ENCODE measurements at places on chromosomes 5 and 9.

- DNase-seq, result peak; percentile 38
These were observed 210.5 kb downstream of the PALM2AKAP2 start for GRCh38 chr9:109990541-109990940.

DNA sequence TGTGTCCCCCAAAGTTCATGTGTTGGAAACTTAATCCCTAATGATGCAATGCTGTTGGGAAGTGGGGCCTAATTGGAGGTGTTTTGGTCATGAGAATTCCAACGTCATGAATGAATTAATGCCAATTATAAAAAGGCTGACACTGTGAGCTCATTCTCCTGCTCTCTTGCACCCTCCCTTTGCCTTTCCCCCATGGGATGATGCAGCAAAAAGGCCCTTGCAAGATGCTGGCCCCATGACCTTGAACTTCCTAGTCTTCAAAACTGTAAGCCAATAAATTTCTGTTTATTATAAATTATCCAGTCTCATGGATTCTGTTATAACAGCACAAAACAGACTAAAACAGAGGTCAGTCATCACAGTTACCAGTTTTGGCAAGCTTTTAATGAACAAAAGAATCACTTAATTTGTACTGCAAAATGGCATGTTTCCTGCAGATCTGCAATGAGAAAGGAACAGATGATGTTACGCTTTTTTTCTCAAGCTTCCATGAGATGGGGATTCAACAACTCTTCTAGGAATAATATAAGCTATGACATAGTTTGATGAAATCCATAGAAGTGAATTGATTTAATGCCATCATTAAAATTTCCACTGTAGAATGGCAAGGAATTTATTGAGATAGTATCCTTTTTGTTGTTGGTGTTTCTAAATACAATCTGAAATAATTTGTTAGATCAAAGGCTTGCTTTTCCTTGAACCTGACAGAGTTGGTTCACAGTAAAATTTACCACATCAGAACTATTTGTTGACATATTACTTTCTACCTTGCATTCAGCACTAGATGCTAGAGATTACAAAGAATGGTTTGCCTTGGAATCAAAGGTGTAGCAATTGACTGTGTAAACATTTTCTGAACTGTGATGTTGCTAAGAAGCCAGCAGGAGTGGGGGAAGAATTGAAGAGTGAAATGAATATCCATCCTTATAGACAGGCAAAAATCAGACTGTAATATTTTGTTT lies 29.3 kb upstream of the RFK start:
- no peak for DNase-seq

DNA sequence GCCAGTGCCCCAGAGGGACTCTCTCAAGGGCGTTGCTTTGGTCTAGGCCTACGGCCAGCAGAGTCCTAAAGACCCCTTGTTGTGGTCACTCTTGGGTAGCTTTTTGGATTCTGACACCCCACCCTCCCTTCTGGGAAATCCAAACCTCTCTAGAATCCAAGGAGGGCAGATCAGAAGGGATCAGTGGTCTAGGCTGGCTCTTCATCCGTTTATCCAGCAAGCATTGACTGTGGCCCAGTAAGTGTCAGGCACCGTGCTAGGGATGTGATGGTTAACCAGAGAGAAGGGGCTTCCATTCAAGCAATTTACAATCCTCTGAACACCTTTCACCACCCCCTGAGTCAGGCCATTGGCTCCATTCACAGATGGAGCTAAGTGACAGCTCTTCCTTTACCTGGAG lies 181.1 kb downstream of the PTTG1 start:
- DNase-seq, result no peak

GRCh38 chr5:75441560-75441959 lies 69.9 kb downstream of the CERT1 start:
- no peak for DNase-seq

- DNase-seq, result peak; percentile 61
These were observed 55.2 kb downstream of the NMUR2 start for GRCh38 chr5:152349683-152350526.

DNA sequence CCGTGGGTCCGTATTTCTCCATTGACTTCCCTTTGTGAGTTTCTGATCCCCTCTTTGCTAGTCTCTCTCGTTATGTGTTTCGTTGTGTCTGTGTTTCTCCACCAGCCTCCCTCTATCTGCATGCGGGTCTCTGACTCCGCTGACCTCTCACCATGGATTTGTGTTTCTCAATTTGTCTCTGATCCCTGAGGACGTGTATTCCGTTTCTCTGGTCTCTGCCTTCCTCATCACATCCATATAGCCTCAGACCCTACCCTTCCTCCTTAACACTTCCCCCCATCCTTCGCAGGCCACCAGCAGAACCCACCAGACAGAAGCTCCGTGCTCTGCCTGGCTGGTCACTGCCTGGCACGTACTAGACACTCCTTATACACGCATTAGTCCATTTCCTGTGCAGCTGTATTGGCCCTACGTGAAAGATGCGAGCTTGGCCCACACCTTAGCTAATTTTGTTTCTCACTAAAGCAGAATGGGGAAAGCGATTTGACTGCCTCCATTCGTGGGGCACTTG lies 631 bp downstream of the B4GALT7 start:
- peak; percentile 68 for DNase-seq

DNA sequence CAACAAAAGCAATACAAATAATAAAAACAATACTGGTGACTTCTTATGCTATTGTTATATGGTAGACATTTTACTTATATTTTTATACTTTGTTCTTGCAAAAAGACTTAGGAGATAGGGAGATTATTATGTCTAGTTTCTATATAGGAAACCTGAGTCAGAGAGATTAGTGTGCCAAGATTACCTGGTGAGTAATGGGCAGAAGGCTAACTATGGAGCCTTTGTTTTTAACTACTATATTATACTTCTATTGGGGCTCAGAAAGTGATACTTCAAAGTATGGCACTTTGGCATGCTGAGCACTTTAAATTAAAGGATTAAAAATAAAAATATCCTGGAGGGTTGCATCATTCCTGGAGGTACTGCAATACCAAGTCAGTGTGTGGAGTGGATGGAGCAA lies 117.5 kb upstream of the CLINT1 start:
- peak; percentile 20 for DNase-seq

DNA sequence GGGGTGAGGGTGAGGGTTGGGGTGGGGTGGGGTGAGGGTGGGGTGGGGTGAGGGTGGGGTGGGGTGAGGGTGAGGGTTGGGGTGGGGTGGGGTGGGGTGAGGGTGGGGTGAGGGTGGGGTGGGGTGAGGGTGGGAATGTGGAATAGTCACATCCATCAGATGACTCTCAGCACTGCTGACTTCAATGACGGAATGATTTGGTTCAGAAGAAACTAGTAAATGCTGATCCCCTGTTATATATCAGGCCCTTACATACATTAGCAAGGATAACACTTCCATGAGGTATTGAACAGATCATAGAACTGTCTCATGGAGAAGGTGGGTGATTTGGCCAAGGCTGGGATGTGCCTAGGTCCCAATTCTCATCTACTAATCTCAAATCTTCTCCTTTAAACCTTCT lies 24.5 kb upstream of the C5orf47 start:
- no peak for DNase-seq

GRCh38 chr9:25602400-25603044 lies 75.7 kb downstream of the TUSC1 start:
- DNase-seq, result no peak

- DNase-seq, result no peak
These were observed 332.3 kb upstream of the IRX4 start for GRCh38 chr5:2214910-2215590.

GRCh38 chr9:17052626-17053025 lies 82.2 kb upstream of the CNTLN start:
- no peak for DNase-seq

GRCh38 chr9:136511670-136512592 lies 29.1 kb upstream of the SEC16A start:
- DNase-seq, result no peak

GRCh38 chr9:88574953-88575352 lies 40.0 kb downstream of the NXNL2 start:
- DNase-seq, result peak; percentile 73

GRCh38 chr9:32957358-32957757 lies 44.1 kb downstream of the APTX start:
- DNase-seq, result no peak

GRCh38 chr5:114678778-114679177 lies 316.9 kb downstream of the KCNN2 start:
- no peak for DNase-seq

GRCh38 chr5:127153521-127153920 lies 80.2 kb upstream of the C5orf63 start:
- DNase-seq, result no peak

- DNase-seq, result no peak
These were observed 142.5 kb downstream of the RNF180 start for GRCh38 chr5:64308135-64308534.

- no peak for DNase-seq
These were observed 60.3 kb upstream of the DAB2 start for GRCh38 chr5:39485079-39485478.

- no peak for DNase-seq
These were observed 174.3 kb upstream of the PIK3R1 start for GRCh38 chr5:68041293-68041692.

GRCh38 chr9:87336407-87336806 lies 161.3 kb upstream of the DAPK1 start:
- DNase-seq, result peak; percentile 69

- DNase-seq, result no peak
These were observed 100.3 kb upstream of the RAPGEF1 start for GRCh38 chr9:131840220-131840619.

DNA sequence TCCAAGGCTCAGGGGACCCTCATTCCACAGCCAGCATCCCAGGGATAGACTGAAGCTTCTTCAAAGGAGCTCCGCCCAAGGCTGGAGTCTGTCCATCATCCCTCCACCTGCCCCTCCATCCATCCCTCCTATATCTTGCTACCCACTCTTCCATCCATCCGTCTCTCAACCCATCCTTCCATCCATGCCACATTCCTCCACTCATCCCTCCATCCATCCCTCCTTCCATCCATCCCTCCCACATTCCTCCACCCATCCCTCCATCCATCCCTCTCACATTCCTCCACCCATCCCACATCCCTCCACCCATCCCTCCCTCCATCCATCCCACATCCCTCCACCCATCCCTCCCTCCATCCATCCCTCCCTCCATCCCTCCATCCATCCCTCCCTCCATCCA lies 5.5 kb upstream of the VAV2 start:
- no peak for DNase-seq

DNA sequence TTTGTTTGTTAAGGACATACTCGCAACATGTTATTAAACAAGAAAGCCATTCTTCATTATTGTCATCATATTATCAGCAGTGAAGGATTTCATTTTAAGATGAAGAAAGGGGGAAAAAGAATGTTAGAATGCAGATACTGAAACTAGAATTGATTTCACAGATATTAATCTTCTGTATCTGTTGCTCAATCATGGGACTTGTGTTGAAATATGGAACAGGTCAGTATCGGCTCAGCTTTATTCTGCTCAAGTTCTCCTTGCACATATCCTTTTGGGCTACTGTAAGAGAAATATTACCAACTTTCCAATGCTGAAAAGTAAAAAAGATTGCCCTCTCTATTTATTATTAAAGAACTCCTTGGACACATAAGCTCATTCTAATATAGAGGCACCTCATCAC lies 13.8 kb upstream of the ANXA1 start:
- peak; percentile 29 for DNase-seq

GRCh38 chr9:135821733-135822373 lies 85.5 kb downstream of the CAMSAP1 start:
- DNase-seq, result no peak

GRCh38 chr9:115951977-115952376 lies 201.6 kb upstream of the PAPPA start:
- no peak for DNase-seq

GRCh38 chr5:126469536-126470316 lies 46.5 kb downstream of the GRAMD2B start:
- DNase-seq, result no peak

- peak; percentile 77 for DNase-seq
These were observed 47.8 kb downstream of the RNF145 start for GRCh38 chr5:159161361-159162214.

DNA sequence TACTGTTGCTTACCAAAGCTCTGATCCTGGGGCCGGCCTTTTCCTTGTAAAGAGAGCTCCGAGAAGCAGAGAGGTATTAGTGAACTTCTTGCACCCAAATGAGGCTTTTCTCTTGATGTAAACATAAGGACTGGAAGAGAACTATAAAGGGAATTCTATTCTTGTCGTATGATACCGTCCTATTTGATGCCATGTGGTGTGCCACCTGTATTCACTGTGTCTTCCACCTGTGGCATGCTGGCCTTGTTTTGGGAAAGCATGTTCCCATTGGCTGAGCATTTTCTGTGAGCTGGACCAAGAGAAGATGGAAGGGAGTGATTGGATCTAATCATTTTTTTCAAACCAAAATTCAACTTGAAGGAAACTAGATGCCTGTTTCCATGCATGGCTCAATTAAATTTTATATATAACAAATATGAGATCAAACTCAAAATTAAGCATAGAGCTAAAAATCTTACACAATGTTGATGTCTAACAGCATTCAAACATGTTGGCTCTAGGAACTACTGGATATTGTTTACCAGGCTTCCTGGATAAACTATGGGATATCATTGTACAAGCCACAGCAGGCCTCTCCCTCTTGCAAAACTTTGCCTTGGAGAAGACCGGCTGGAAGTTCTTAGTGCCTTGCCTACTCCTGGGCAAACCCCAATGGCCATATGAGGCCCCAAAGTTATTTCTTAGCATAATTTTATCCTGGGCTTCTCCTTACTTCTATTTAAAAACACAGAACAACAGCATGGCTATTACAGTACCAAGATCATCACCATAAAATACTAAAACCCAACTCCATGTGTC lies 115.3 kb downstream of the TSSK1B start:
- no peak for DNase-seq

GRCh38 chr5:172943283-172943841 lies 15.9 kb upstream of the RPL26L1 start:
- peak; percentile 98 for DNase-seq

DNA sequence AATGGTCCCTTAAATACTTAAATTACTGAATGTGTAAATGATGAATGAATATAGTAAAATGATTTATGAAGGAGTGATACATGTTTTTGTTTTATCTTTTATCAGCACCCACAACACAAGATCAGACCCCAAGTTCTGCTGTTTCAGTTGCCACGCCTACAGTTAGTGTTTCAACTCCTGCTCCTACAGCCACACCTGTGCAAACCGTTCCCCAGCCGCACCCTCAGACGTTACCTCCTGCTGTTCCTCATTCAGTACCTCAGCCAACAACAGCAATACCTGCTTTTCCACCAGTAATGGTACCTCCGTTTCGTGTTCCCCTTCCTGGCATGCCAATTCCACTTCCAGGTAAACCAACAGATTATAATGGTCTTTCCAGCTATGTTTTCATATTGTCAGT lies 16.3 kb downstream of the TCERG1 start:
- no peak for DNase-seq

- no peak for DNase-seq
These were observed 94.3 kb downstream of the PBX3 start for GRCh38 chr9:125841444-125841843.

DNA sequence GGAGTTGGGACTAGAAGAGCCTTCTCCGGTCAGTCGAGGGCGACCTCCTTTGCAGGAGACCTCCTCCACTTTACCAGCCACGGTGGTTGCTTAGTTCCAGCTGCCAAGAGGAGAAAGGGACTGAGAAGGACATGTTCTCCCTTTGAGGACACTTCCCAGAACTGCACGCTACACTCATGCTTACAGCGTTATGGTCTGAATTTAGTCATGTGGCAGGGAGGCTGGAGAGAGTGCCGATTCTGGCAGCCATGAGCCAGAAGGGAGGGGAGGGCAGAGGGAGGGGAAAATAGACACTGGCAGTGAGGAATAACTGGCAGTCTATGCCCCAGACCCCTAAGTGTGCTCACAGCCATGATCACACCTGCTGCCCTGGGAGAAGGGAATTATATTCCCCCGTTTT lies 47.8 kb downstream of the TSPAN17 start:
- no peak for DNase-seq

Measured in GM23248 (cell line).